ENCODE measurements at places on chromosomes 6 and 20. TPM values are rescaled to one million over a fixed set of nuclear protein-coding genes. Genes with fewer than 3 reads are reported as not detected.

Gene HDGFL1
- total RNA-seq, result not detected

Gene GNAS-AS1
- 2.0 TPM for total RNA-seq

Gene SYCP2
- 2.6 TPM for total RNA-seq

Gene PLCB4
- not detected for total RNA-seq

Gene NHSL1
- 0.49 TPM for total RNA-seq

Gene SRMS
- not detected for total RNA-seq

Gene WFDC13
- not detected for total RNA-seq

Gene FABP7
- not detected for total RNA-seq

Gene ARG1
- not detected for total RNA-seq

Gene MAK
- total RNA-seq, result 0.32 TPM

Gene GLP1R
- total RNA-seq, result 1.1 TPM

GRCh38 chr20:35257175-35257909 is 20.6 kb downstream of the MMP24OS start:
- DNase-seq, result no peak

DNA sequence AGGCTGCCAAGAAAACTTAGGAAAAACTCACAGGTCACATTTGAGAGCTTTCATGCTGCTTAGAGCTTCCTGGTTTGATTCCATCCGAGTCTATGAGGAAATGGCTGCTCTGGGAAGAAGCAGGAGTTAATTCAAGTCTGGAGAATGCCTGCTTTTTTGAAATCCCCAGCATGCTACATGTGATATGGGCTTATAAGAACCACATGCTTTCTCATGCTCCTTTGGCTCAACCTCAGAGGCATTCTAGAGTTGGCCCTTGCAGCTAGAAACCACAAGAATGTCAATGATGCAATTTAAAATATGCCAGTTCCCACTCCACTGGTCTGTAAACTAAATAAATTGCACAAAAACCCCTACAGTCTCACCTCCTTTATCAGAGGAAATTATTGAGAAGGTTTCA is 142.9 kb upstream of the OLIG3 start:
- no peak for DNase-seq

- no peak for DNase-seq
Measured at GRCh38 chr20:50583442-50584150, 73.4 kb downstream of the PTPN1 start.

GRCh38 chr6:2659381-2659780 is 91.3 kb downstream of the MYLK4 start:
- no peak for DNase-seq

- DNase-seq, result no peak
Measured at GRCh38 chr6:17021539-17021889, 80.3 kb upstream of the STMND1 start.

- no peak for DNase-seq
Measured at GRCh38 chr6:123747515-123747914, 56.1 kb upstream of the NKAIN2 start.

- no peak for DNase-seq
Measured at GRCh38 chr20:63074631-63075030, 67.9 kb upstream of the BHLHE23 start.

GRCh38 chr20:56955680-56956079 is 310.8 kb downstream of the BMP7 start:
- DNase-seq, result no peak

GRCh38 chr20:7240490-7240889 is 473.0 kb downstream of the BMP2 start:
- DNase-seq, result no peak

GRCh38 chr6:34202329-34203201 is 34.1 kb upstream of the HMGA1 start:
- DNase-seq, result no peak

- DNase-seq, result peak; percentile 78
Measured at GRCh38 chr6:136593748-136594490, 43.7 kb upstream of the MAP7 start.

DNA sequence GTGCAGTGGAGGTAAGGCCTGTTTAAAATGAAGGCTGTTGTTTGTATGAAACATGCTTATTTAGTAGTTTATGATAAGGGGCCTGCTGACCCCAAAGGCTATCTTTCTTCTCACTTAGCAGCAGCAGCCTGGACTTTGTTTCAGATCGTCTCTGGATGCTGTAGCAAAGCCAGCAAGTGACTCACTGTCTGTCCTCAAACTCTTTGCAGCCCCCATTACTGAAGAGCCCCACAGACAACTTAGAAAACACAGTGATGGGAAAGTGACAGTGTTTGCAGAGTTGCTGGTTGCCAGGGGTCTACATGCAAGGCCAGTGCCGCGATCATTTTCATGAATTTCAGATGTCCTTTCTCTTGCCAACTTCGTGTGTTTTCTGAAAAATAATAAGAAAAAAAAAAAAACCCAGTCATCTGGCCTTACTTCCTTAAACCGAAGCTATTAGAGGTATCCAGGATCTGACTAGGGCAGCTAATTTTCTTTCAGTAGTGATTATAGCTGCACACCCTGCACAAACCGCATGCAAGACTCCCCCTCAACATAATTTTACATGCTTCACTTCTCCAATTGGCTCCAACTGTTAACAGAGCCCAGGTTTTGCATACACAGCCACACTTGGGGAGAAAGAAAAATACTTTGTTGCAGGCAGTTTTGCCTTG is 11.6 kb upstream of the F13A1 start:
- no peak for DNase-seq

DNA sequence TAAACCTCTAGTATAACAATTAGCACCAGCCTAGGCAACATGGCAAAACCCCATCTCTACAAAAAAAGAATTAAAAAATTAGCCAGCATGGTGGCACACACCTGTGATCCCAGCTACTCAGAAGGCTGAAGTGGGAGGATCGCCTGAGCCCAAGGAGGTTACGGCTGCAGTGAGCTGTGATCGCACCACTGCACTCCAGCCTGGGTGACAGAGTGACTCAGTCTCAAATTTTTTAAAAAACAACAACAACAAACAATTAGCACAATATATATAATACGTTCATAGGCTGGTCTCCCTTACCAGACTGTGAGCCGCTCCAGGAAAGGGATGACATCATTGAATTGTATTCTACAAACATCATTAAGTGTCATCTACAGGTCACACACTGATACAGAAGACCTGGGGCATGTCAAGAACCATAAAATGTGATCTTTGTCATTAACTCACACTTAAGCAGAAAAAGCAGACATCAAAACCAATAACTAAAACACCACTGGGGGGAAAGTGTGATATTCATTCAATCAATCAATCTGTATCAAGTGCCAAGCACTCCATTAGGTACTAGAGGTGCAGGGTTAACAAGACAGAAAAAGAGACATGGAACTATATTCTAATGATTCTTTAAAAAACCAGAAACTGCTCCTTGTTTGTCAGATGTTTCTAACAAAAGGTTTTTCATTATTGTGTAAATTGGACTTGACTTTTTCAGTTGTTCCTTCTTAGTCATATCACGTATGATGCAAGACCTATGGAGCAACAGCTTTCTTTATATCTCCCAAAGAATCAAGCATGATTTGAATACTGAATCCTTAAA is 17.8 kb downstream of the MAP3K5 start:
- DNase-seq, result no peak

- DNase-seq, result no peak
Measured at GRCh38 chr6:36428911-36429310, 13.7 kb downstream of the PXT1 start.

DNA sequence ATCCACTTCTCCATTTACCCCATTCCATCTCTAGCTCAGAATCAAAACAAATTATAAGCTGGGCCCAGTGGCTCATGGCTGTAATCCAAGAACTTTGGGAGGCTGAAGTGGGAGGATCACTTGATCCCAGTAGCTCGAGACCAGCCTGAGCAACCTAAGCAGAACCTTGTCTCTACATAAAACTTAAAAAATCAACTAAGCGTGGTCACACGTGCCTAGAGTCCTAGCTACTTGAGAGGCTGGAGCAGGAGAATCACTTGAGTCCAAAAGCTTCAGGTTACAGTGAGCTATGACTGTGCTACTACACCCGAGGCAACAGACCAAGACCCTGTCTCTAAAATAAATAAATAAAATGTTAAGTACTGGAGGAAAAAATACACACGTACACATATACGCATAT is 74.7 kb upstream of the RUNX2 start:
- no peak for DNase-seq

GRCh38 chr6:143005816-143006215 is 54.9 kb upstream of the AIG1 start:
- DNase-seq, result no peak

DNA sequence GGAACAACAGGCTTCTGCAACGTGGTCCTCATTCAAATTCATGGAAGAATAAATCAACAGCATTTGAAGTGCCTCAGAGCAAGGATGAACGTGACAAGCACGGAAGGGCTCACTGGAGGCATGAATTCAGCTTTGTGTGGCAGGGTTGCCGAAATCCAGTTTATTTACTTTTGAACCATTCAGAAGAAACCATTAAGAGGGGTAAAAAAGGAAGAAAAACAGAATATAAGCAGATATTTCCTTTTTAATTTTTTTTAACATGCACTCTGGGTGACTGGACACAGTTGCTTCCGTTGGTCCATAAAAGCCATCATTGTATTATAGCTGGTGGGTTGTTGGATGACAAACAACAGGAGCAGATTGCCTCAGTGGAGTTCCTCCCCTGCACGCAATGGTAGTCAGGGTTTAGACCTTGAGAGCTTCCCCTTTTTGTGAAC is 17.3 kb upstream of the SNRPB2 start:
- DNase-seq, result no peak

DNA sequence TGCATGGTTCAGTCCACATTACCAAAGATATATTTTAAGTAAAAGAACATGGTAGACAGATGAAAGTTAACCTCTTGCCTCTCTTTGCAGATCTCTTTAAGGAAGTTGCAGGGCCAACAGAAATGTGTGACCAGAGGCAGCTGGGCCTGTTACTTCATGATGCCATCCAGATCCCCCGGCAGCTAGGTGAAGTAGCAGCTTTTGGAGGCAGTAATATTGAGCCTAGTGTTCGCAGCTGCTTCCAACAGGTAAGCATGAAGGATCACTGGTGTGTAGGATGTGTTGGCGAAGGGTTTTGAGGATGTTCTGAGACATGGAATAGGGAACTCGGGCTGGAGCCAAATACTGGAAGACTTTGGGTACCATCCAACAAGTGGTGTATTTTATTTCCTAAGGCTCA is 508.6 kb downstream of the UTRN start:
- DNase-seq, result no peak

- DNase-seq, result no peak
Measured at GRCh38 chr20:13059398-13060136, 50.8 kb downstream of the SPTLC3 start.

DNA sequence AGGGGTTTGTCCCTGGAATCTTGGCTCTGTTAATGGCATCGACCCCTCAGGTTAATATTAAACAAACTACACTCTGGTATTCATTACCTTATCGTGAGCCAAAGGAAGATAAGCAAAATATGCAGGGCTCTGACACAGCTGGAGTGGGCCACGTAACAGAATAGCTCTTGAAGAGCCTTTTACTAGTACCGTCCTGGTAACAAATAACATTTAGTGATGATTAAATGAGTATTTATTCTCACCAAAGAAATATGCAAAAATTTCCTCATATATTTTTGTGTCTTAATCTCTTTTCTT is 20.1 kb upstream of the UTRN start:
- no peak for DNase-seq

- peak; percentile 4 for DNase-seq
Measured at GRCh38 chr6:106799031-106799894, 169.9 kb downstream of the QRSL1 start.

DNA sequence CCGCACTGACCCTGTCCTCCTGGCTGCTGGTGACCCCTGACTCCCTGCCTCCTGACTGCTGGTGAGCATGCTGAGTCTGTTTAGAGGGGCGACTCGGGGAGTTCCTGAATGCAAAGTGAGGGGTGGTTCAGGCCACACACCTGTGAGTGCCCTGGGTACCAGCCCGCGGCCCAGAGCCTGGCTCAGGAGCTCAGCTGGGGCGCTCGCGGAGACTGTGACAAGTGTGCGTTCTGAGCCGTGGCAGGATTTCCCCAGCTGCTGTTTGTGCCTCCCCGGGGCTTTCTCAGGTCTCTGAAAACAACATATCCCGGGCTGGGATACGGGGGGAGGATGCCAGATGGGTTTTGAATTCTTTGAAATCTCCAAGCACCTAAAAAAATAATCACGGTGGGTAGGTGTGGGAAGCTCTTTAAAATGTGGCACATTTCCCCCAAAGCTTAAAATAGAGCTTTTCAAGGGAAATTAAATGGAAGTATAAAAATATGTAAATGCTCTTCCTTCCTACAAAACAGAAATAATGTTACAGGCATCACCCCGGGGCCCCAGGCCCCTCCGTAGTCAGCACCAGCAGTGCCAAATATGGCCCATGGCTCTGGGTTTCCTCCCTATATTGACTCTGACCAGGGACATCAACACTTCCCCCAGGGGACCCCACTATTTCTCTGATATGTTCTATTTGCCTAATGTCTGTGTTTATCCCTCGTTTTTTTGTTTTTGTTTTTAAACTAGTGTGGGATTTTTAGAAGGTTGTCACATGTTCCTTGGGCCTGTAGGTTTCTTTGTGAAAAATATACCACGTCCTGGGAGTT is 49.9 kb upstream of the TAGAP start:
- DNase-seq, result peak; percentile 89

GRCh38 chr6:142944124-142945048 is 590 bp downstream of the HIVEP2 start:
- peak; percentile 98 for DNase-seq

DNA sequence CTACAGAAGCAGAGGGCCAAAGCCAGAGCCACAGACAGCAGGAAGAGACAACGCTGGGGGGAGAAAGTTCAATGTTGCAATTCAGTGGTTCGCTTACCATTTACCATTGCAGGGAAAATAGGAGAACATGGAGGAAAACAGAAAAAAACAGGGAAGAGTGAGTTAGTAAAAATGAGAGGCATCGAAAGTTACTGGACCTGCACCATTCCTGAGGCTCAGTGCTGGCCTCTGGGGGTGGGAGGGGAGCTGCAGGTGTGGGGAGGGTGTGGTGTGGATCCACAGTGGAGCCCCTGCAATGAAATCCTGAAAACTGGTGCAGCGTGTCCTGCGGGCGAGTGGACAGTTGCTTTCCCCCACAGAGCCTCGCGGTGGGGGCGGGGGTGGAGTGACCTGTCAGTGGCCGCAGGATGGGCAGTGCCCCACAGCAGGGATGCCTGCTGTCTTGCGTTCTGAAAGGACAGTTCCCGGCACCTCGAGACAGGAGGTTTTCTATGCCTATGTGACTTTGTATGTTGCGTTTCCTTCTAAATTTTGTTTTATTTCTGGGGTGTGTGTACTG is 5.7 kb downstream of the TMEM181 start:
- DNase-seq, result no peak

DNA sequence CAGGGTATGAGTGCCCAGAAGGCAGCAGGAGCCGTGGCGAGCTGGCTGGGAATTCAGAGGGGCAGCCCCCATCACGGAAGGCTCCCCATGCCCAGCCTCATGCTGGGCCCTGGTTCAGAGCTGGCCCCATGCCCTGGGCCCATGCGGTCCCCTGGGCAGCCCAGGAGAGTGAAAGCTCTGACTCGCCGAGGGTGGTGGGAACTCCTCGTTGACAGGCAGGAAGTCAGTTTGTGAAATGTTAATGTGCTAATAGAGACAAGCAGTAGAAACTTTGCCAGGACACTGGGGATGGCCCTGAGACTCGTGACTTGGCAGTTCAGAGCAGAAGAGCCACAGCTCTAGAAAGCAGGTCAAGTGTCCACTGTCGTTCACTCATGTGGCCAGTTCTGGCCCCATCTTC is 353.0 kb downstream of the TAF4 start:
- DNase-seq, result no peak

- DNase-seq, result no peak
Measured at GRCh38 chr20:32907886-32908285, 49.2 kb downstream of the EFCAB8 start.
